Osteocyte (in vitro differentiated cells): ENCODE measurements at places on chromosomes 12 and 14. TPM values are rescaled to one million over a fixed set of nuclear protein-coding genes. Genes with fewer than 3 reads are reported as not detected.

GPR84 gene
- not detected in 2 replicates for total RNA-seq

SERPINA10 gene
- not detected in 2 replicates for total RNA-seq

GTF2A1 gene
- total RNA-seq, result 40.8 and 43.4 TPM in 2 replicates

NFATC4 gene
- total RNA-seq, result 197 and 223 TPM in 2 replicates

HNF1A gene
- total RNA-seq, result not detected in 2 replicates

IFNG-AS1 gene
- total RNA-seq, result not detected in 2 replicates

DHRS2 gene
- not detected in 2 replicates for total RNA-seq
